ENCODE measurements at places on chromosomes 2 and 18.

DNA sequence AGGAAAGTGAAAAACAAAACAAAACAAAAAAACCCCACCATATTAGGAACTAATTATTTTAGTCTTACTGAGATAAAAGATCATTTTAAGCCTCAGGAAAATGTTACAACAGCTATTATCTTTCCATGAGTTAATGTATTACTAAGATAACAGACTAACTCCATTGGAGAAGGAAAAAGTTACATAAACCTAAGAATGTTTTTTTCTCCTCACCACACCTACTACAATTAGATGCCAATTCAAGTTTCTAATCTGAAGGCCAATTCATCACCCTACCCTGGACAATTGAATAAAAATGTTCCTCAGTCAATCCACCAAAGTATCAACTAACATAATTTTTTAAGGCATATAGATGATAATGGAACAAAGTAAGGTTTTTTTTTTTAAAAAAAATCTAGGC, 10.2 kb upstream of the GFPT1 start:
- DNase-seq: no peak

- DNase-seq: no peak
Observed at GRCh38 chr2:111659361-111660333, 224.3 kb downstream of the ANAPC1 start.

DNA sequence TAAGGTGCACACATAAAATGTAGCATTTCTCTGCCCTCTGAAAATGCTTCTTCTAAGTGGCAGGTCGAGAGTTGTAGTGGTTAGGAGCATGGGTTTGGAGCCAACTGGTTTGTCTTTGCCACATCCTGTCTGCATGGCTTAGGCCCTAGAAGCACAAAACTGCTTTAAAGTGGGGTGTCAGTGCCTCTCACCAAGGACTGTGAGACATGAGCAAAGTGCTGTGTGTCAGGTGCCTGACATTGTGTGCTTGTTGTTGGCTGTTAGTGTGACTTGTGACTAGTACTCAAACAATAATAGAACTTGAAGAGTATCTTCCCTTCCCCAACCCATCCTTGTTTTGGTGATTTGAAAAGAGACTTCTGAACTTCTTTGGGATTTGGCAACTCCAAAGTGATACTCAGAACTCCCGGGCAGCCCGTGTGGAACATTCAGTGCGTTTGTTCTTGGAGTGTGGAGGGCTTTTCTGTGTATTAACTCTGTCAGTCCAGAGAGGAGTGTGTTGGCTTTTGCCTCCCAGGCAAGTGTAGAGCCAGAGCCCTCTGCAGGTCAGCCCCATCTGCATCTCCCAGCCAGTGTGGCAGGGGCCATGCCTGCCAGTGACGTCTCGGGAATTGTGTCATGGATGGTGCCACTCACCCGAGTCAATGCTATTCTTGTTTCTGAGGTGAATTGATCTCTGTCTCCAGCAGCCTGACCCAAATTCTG, 5.0 kb downstream of the MGAT5 start:
- DNase-seq: no peak

- DNase-seq: no peak
Observed at GRCh38 chr2:109144721-109145120, 15.7 kb downstream of the SH3RF3 start.

DNA sequence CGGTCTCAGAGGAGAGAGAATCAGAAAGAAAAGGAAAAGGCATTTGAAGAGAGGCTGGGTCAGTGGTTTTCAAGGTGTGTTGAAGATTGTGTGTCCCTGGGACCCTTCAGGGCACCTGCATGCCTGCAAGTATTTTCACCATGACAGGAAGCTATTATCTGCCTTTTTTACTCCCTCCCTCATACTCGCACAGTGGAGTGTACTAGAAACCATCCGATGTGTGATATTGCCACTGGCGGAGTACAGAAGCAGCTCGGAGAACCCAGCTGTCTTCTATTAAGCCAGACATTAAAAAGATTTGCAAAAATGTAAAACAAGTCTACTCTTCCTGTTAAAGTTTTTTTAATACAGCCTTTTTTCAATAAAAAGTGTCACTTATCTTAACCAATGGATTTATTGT, 33.7 kb upstream of the RFX8 start:
- no peak for DNase-seq

GRCh38 chr2:232529806-232530547, 4.0 kb downstream of the CHRND start:
- no peak for DNase-seq

DNA sequence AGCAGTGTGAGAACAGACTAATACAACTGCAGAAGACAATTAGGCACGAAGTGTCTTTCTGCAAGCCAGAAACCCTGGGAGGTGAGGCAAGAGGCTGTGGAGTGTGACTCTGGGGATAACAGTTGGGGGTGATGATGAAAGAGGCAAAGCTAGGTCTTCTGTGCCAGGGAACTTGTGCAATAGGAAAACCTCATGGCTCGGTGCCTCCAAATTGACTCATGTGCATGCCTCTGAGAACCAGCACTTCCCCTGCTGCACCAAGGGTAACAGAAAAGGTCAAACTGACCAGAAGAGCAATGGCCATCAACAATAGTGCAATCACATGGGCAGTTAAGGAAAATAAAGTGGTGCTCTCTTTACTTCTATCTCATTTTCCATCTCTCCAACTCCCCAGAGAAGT, 136.4 kb downstream of the SCG2 start:
- no peak for DNase-seq

GRCh38 chr2:193900292-193900691, 1705.6 kb upstream of the TMEFF2 start:
- no peak for DNase-seq

DNA sequence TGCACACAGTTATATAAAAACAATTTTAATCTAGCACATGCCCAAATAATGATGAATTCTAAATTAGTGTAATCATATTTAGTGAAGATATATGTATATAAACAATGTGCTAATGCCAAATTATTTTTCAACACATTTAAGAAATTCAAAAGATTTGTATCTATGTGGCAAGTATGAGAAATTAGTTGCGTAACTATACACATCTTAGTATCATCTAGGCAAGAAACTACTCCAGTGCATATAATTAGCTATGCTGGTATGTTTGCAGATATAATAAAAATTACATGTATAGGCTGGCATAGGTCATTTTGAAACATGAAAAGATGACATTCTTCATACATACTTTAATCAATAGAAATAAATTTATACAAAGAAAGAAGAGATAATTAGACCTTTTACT, 252.0 kb upstream of the VWC2L start:
- no peak for DNase-seq

GRCh38 chr2:3010001-3010400, 367.6 kb downstream of the EIPR1 start:
- no peak for DNase-seq

GRCh38 chr2:120302301-120302700, 43.6 kb upstream of the INHBB start:
- no peak for DNase-seq

GRCh38 chr18:28088477-28088876, 88.5 kb downstream of the CDH2 start:
- DNase-seq: no peak

DNA sequence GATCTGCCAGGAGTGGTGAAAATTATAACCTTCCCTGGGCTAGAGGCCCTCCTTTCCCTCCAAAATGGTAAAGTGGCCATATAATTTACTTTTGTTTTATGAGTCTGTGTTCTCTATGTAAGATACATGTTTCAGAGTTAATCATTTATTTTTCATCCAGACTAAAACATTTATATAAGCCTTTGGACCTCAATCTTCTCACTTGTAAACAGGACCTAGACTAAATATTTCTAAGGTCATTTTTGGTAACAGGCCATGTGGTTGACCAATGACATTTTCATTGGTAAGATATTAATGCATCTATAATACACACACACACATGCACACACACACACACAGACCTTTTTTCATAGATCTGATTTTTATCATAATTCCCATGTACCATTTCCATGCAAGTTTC, 79.7 kb upstream of the KCTD1 start:
- no peak for DNase-seq

Measured in NCI-H187 treated with DMSO at 0.1 percent for 48 hours (cell line).